Liver (tissue), 10 donors: ENCODE measurements at places on chromosomes 13 and 19.
A peak's percentile ranks its signal among the peaks of the same experiment; 100 is the strongest.

DNA sequence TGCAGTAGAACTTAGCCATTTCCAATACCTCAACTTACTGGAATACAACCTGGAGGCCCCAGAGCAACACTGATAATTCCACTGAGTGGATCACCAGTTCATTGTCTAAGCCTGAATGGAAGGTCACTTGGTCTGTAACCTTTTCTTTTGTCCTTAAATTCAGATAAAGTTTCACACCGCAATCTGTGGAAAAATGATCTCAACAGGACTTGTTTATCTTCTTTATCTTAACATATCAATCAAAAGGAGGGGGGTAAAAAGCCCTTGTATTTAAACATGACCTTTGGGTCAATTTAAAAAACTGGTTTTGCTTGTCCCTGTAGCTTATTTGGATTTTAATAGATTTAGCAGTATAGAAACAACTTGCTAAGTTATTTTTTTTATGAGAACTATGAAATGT, 21.6 kb downstream of the SAE1 start:
- DNase-seq, result no peak

- DNase-seq, result no peak
These were observed 670.3 kb downstream of the UQCRFS1 start for GRCh38 chr19:28542394-28543243.

DNA sequence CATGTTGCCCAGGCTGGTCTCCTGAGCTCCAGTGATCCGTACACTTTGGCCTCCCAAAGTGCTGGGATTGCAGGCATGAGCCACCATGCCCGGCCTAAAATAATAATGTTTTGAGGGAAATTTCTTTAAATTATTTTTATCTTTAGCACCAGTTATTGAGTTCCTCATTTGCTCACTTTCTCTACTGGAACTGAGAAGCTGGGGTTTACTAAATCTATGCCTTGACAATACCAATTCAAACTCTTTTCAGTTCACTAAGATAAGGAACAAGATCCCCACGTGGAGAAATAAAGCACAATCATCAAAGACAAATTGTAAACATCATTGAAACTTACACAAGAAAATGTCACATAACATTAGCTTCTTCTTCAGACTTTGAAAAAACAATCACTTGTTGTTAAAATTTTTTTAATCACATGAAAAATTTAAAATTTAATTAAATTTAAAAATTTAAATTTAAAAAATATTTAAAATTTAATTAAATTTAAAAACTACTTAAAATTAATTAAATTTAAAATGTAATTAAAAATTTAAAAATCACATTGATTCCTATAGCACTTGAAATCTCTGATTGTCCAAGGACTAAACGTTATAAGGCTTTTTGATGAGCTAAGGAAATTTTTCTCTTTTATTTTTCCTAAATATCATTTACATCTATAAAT, 25.2 kb upstream of the XPO4 start:
- DNase-seq, result no peak

DNA sequence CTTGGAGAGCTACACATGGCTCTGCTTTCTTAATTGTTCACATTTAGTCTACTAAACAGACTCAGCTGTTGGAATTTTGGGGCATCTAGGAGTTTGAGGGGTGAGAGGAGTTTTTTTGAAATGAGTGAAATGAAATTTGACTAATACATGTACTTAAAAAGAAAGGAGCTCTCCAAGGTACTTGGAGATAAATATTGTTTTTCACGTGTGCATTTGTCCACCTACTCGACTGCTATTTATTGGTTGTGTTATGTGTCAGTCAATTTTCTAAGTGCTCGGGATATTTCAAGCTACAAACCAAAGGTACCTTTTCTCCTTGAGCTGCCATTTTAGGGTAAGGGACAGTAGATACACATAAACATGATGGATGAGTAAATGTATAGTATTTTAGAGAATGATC, 697.0 kb downstream of the LIG4 start:
- DNase-seq, result no peak

- no peak for DNase-seq
These were observed 4.2 kb downstream of the PDX1 start for GRCh38 chr13:27923794-27924528.

DNA sequence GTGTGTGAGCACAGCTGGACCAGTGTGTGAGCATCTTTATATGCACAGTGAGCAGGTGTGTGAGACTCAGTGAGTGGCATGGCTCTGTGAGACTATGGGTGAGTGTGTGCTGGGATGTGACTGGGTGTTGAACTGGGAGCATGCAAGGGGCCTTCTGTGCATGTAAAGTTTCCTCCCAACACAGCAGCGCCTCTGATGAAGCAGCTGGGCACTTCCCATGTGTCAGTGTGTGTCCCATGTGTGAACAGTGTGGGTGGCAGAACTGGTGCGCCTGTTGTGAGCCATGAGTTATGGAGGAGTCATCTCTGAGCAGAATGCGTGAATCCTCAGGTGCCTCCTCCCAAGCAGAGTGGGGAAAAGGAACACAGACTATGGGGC, 24.1 kb downstream of the LGALS16 start:
- no peak for DNase-seq

- DNase-seq, result no peak
These were observed 1899.8 kb downstream of the PCDH9 start for GRCh38 chr13:65330287-65330686.

DNA sequence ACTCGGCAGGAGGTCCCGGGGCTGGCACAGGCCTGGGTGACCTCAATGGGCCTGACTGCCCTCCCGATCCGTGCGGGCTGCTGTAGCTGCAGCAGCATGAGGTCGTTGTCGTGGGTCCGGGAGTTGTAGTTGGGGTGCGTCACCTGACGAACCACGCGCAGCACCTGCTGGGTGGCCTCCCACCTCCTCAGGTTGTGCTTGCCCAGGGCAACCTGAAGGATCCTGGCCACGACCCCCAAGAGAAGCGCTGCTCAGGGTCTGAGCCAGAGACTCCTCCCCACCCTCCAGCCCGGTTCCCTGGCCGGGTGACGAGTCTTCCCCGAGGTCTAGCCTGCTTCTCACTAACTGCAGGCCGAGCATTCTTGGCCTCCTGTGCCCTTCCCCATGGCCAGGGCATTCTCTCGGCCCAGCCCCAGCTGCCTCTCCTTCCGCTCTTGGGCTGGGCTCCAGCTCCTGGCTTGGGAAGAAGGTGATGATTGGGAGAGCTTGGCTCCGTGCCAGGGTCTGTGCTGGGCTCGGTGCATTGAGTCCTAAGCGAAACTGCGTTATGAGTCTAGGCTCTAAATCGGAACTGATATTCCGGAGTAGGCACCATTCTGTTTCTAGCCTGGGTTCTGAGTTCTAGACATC, 3.1 kb downstream of the KLK14 start:
- no peak for DNase-seq

DNA sequence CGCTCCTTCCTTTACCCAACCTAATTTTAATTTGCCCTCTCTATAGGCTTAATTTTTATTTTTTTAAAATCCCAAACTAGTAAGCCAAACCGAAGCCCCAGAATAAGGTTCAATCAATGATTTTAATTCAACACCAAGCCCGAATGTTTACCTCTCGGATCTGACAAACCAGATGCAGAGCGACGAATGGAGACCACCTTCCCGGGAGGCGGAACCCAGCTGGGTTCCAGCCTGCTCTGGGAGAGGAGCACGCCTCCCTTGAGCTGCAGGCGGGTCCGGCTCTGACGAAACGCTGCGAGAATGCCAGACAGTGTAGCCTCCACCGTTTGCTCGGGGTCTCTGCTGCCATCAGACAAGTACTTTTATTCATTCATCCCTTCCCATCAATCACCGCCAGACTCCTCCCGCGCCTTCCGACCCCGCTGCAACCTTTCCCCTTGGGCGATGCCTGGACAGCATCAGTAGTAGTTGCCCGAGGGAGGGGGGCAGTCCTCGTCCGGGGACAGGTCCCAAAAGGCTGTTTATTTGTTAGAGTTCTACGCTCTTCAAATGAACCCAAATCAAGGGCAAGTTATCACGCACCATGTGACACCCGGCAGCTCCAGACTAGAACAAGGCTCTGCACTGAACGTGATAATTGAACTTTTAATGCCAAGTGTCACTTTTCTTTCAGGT, 752 bp upstream of the EDNRB start:
- no peak for DNase-seq

GRCh38 chr13:50801087-50801931, 42.2 kb downstream of the DLEU7 start:
- peak; percentile 67 for DNase-seq

DNA sequence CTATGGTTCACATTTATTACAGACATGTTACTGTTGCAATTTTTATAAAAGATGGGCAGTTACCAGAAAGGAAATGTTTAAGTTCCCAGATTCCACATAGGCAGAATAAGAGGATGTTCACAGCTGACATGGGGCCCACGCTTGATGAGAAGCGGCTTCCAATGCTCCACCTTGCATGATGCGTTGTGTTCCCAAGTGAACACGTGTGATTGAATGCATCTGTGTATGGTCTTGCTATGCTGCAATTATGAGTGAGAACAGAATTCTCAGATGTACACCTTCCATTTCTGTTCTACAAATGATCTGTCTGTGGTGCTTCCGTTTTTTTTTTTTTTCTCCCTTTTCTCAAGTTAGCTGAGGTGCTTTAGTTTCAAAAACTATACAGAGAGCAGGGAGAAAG, 15.5 kb downstream of the UPF3A start:
- DNase-seq, result no peak
